ENCODE measurements at places on chromosomes 1 and 21.

GRCh38 chr1:230167419-230167852 is 100.4 kb downstream of the GALNT2 start:
- peak; percentile 68 for DNase-seq

DNA sequence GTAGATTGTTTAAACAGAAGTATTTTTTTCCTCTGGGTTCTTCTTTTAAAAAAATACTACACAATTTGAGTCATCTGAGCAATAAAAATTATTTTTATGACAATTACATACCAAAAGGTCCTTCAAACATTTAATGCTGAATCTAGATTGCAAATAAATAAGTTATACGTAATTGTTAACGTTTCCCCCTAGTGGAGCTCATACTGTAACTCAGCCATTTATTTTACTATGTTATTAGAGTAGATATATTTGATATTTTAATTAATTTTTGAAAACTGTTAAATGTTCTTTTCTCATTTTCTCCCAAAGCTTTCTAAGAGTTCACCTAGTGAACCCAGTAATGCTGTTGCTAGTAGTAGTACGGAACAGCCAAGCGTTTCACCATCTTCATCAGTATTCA is 33.5 kb downstream of the ZMYM1 start:
- no peak for DNase-seq

GRCh38 chr21:42567861-42568260 is 54.2 kb downstream of the SLC37A1 start:
- DNase-seq: peak; percentile 47

GRCh38 chr1:206685334-206685768 is 646 bp downstream of the MAPKAPK2 start:
- peak; percentile 91 for DNase-seq

DNA sequence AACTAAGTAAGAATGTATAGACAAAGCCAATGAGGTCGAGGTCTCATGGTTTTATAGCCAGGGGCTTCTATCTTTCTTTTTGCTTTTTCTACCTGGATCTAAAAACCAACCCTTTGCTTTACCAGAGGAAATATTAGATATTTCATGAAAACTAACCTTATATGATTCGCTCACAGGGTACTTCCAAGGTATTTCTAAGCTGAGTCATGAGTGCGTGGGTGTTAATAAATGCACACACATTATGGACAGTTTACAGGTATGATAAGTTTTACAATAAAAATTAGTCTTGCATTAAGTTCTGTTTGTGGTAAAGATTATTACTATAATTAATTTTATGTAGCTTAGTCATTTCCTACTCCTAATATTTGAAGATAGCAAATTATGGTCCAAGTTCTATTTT is 217.2 kb downstream of the CHRM3 start:
- no peak for DNase-seq

- DNase-seq: no peak
Measured at GRCh38 chr1:119372503-119373086, 4.0 kb downstream of the HAO2 start.

Measured in upper lobe of left lung (tissue), 6 donors.